ENCODE measurements at places on chromosomes 12 and 14.

DNA sequence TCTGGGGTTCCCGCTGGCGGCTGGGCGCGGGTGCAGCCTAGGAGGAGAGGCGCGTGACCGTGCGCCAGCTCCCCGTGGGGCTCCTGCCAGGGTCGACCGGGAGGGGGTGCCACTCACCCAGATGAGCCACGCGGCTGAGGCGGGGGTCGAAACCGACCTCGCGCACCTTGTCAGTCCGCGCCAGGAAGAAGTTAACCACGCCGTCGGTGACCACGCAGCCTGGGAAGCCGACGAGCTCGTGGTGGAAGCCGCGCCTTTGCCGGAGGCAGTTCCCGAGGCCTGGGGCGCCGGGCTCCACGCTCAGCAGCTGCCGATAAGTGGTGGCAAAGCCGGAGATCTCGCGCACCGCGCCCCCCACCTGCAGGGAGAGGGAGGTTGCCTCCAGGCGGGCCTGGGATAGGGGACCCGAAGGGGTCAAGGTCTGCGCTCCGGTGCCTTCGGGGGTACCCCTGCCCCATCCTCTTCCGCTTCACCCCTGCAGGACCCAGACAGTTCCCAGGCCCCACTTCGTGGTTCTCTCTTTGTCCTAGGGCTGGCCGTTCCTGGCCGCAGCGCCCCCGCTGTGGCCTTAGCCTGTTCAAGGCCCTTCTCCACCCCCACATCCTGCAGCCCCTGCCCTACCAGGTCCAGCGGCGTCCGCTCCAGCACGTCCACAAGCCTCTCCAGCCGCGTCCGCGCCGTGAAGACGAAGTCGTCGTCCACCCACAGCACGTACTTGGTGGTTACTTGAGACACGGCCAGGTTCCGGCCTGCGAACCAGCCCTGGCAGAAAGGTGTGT, 5.3 kb downstream of the B4GALNT1 start:
- DNase-seq = peak; percentile 16

- DNase-seq = no peak
Observed at GRCh38 chr14:34237081-34237480, 225.0 kb downstream of the SPTSSA start.

DNA sequence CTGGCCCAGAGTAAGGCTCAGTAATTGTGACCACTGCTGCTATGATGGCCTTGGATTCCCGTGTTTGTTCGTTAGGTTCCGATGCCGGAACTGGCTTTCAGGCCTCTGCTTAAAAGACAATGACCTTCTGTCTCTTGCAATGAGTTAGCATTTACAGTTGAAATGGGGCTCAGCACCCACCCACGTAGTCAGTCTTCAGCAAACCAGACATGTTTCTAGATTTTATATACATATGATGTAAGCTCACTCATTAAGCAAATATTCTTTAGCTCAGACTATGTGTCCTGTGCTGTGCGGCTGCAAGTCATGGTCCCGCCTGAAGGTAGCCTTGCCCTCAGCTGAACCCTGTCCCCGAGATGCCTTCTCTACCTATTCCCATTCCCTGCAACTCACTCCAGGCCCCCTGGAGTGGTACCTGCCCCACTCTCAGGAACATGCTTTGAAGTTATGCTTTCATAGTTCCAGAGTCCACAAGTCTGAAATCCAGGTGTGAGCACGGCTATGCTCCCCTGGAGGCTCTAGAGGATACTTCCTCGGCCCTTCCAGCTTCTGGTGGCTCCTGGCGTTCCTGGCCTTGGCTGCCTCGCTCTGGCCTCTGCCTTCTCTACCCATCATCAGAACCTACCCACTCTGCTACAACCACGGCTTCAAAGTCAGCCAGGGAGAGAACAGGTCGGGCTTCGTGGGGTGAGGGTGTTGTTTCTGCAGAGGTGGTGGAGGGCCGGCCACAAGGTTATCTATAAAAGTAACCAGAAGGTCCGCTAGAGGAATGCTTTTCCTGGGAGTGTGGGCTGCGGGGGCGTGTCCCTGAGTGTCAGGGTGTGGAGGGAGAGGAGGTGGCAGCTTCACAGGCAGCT, 157.8 kb downstream of the RBM19 start:
- no peak for DNase-seq

- no peak for DNase-seq
Observed at GRCh38 chr14:59032826-59033225, 155.6 kb upstream of the DAAM1 start.

GRCh38 chr14:105255021-105255507, 6.7 kb downstream of the BTBD6 start:
- DNase-seq = peak; percentile 71

GRCh38 chr12:105892362-105892910, 246.3 kb downstream of the NUAK1 start:
- no peak for DNase-seq

DNA sequence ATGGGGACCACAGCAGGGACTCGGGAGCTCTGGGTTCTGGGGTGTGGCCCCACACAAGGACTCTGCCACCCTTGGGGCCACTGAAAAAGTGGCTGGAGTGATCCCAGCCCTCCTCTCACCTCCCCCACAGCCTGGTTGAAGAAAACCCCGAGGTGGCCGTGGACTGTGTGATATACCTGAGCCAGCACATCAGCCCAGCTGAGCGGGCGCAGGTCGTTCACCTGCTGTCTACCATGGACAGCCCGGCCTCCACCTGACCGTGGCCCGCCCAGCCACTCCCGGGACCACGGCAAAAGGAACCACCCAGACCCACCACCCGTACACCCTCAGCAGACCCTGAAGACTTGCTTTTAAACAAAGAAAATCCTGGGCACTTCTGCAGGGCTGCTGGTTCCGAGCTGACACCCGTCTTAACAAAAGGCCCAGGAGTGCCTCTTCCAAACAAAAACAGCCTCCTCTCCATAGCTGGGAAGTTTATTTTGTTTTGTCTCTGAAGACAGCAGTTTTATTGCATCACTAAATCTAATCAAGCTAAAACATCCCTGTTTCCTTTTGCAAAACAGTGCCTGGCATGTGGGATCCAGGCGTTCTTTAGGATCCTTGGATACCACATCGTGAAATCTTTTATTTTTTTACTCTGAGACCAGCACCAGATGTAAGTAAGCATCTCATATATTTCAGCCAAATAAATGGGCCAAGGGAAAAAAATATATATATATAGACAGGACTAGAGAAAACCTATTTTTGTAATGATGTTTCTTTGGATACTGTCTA, 42.8 kb downstream of the FOXN4 start:
- no peak for DNase-seq

DNA sequence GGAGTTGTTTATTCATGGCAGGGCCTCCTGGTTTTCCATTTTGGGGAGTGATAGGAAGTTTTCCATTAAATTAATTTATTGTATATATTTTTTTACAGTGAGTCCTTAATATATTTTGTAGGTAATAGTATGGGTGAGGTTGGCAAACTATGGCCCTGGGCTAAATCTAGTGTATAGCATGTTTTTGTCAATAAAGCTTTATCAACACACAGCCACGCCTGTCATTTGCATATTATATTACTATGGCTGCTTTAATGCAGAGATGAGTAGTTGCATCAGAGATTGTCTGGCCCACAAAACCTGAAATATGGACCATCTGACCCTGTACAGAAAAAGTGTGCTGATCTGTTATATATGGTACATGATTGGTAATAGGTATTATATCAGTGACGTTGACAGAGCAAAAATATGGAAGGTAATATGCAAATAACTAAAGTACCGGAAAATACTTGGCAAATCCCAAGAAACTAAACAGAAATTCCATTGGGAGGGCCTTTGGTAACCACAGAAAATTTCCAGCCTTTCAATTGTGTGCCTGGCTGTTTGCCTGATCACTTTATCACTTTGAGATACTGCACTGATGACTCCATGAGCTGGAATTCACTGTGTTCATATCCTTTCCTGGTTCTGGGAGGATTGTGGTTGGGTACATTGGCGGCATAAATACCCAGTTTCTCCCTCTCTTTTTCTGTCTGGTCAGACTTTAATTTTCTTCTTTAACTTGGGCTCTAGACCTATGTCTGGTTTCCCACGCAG, 61.7 kb upstream of the RFLNA start:
- no peak for DNase-seq

DNA sequence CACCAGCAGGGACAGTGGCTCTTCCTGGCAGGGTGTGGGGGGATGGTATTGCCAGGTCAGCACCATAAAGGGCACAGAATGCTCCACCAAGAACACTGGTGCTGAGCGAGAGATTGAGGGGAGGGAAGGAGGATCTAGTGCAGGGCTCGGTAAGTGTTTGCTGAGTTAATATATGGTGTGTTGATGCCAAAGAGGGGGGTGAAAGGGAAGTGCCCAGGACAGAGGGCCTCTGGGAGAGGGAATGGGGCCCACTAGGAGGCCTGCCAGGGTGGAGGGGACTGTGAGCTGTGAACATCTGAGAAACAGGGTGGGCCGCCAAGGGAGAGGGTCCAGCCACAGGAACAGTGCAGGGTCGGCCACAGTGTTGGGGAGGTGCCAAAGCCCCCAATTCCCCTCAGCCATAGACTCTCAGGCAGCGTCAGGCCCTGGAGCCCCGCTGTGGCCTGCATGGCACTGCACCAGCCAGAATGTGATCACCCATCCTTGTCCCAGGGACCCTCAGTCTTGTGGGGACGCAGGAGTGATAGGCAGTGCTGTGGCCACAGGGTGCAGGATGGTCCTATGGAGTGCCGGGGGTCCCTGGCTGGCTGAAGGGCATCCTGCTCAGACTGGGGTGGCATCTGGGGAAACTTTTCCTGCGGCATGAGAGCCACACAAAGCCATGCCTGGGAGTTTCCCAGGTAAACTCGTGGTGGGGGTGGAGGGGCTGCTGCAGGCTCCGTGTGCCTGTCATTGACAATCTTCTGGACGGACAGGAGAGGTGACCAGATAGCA, 11.9 kb downstream of the RIN3 start:
- no peak for DNase-seq

GRCh38 chr12:76508128-76508980, 51.2 kb downstream of the OSBPL8 start:
- no peak for DNase-seq

DNA sequence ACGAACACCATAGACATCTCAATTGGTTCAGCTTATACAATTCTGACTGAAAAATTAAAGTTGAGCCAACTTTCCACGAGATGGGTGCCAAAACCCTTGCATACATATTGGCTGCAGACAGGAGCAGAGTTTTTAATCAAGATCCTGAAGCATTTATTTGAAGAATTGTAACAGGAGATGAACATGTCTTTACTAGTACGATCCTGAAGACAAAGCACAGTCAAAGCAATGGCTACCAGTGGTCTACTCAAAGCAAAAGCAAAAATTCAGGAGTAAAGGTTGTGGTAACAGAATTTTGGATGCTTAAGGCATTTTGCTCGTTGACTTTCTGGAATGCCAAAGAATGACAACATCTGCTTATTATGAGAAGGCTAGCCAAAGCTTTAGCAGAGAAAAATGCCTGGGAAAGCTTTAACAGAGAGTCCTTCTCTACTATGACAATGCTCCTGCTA, 20.7 kb downstream of the ZDHHC17 start:
- DNase-seq = no peak

- DNase-seq = no peak
Observed at GRCh38 chr12:5407034-5407856, 24.7 kb upstream of the NTF3 start.

GRCh38 chr14:51846631-51847488, 13.6 kb upstream of the GNG2 start:
- peak; percentile 33 for DNase-seq

DNA sequence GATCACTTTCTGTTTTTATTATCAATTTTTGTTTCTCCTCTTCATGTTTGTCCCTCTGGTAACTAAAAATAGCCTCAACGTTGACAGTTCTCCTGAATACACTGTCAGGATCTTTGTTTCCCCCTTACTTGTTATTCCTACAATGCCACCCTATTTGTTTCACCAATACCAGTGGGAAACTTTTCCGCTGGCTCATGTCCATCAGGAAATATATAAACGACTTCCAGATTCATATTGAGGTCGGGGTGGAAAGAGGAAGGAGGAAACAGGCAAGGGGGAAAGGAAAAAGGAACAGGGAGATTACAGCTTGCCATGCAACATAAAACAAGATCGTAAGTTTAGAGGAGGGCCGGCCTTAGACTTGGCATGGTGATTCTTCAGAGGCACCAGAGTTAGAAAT, 61.7 kb downstream of the BTBD7 start:
- DNase-seq = no peak

- no peak for DNase-seq
Observed at GRCh38 chr12:43062201-43062895, 472.8 kb upstream of the PRICKLE1 start.

DNA sequence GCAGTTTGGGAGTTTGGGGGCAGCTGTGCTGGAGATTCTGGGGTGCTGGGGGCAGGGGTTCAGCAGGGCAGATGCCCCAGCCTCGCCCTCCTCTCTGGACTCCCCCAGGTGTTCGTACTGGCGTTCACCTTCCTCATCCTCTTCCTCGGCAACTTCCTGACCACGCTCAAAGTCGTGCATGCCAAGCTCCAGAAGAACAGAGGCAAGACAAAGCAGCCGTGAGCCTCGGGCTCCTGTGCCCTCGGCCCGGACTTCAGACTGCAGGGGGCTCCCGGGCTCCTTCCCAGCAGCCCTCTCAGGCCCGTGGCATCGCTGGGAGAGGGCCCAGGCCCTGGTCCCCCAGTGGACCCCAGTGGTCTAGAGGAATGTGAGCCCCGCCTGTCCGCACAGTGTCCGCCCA, 18.0 kb downstream of the RHOF start:
- no peak for DNase-seq

GRCh38 chr12:26524862-26525465, 308.0 kb downstream of the ITPR2 start:
- no peak for DNase-seq

GRCh38 chr12:63302941-63303536, 152.0 kb upstream of the AVPR1A start:
- DNase-seq = no peak

GRCh38 chr14:88562532-88562830, 356 bp upstream of the ZC3H14 start:
- DNase-seq = no peak

DNA sequence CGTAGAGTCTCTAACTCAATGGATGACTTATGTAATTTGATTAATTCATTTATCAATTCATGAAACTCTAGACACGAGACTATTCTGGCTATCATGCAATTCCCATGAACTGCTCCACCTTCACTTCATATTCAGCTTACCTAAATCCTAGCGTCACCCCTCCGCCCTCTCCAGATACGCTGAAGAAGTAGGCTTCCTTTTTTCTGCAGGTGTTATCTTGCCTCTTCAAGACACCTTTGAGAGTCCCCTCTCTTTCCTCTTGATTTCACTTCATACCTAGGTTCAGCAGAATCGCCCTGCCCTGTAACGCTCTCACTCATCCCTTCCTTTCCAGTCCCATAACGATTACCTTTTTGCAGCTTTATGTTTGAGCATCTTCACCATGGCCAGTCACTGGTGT, 4.0 kb upstream of the RNASE4 start:
- no peak for DNase-seq

DNA sequence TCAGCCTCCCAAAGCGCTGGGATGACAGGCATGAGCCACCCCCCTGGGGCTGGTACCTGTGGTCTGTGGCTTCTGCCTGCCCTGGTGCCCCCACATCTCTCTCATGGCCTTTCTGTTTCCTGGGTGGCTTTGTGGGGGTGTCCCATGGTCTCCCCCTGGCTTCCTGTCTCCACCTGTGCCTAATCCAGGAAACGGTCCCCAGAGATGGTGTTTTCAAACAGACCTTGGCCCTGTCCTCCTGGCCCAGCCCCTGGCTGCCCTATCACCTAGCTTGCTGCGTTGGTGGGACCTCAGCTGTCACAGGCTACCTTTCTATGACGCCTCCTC, 18.1 kb downstream of the MEG3 start:
- DNase-seq = no peak

- DNase-seq = no peak
Observed at GRCh38 chr12:79717006-79717405, 26.2 kb upstream of the PAWR start.

All from heart left ventricle (tissue), 16 donors.